Progenitor cell of endocrine pancreas (in vitro differentiated cells): ENCODE measurements at places on chromosomes 4 and X. TPM values are rescaled to one million over a fixed set of nuclear protein-coding genes. Genes with fewer than 3 reads are reported as not detected.

DNA sequence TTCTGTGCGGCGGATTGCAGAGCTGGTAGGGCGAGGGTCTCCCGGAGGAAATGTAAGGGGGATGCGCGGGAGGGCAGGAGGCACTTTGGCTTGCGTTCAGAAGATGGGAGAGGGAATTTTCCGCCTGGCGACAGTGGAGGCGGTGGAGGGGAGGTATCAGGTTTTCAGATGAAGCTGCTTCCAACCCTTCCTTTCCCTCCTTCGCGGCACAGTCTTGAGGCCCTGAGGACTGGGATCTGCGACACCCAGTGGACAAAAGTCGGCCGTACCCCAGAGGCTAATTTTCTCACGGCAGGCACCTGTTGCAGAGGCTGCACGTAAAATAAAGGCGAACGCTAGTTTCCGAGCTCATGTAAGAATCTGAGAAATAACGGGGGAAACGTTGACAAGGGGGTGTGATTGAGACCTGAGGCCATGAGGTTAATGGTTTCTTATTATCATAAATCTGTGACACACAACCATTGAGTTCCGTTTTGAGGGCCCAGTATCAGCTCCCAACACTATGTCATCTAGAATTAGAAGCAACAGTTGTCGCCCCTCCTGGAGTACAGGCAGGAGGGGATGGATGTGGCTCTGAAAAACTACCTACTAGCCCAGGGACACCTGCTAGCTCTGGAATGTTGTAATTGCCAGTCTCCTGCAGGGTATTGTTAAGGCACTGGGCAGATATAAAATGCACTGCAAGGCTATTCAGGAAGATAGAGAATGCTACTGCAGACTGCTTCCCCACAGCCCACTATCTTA, 1.1 kb downstream of the ZCCHC18 start:
- H3K27me3 ChIP-seq = no peaks in the 10 kb centered on the region
- DNase-seq = peak; percentile 24
- peaks cover 1% of the 10 kb centered on the region for H3K4me1 ChIP-seq
- H3K36me3 ChIP-seq = no peaks in the 10 kb centered on the region

GRCh38 chr4:53620956-53621355, 29.7 kb upstream of the LNX1 start:
- no peaks in the 10 kb centered on the region for H3K27me3 ChIP-seq
- peaks cover 18% of the 10 kb centered on the region for H3K4me1 ChIP-seq
- H3K4me3 ChIP-seq = no peak overlapping the region
- no peaks in the 10 kb centered on the region for H3K36me3 ChIP-seq

GRCh38 chrX:24305905-24306304, 8.0 kb downstream of the SUPT20HL2 start:
- H3K4me3 ChIP-seq = no peak overlapping the region
- no peaks in the 10 kb centered on the region for H3K36me3 ChIP-seq
- no peaks in the 10 kb centered on the region for H3K4me1 ChIP-seq
- no peak for DNase-seq
- H3K27me3 ChIP-seq = no peaks in the 10 kb centered on the region
- H3K27ac ChIP-seq = no peak overlapping the region

- no peak for DNase-seq
- no peak overlapping the region for H3K4me3 ChIP-seq
- peaks cover 2% of the 10 kb centered on the region for H3K36me3 ChIP-seq
- H3K27me3 ChIP-seq = peaks cover 19% of the 10 kb centered on the region
- no peaks in the 10 kb centered on the region for H3K4me1 ChIP-seq
These were observed 21.7 kb downstream of the PNMA6F start for GRCh38 chrX:153299855-153300254.

Gene RTL9
- 1.4 and 1.5 TPM in 2 replicates for total RNA-seq

Gene SRPX2
- 0.24 and 0.38 TPM in 2 replicates for total RNA-seq

Gene GAGE12J
- not detected in 2 replicates for total RNA-seq

Gene PLK4
- total RNA-seq = 21.7 and 24.7 TPM in 2 replicates
